Muscle of leg (tissue), 16 donors: ENCODE measurements at places on chromosomes 16 and 17. TPM values are rescaled to one million over a fixed set of nuclear protein-coding genes. Genes with fewer than 3 reads are reported as not detected.

MSLN gene
- 0.31 TPM for total RNA-seq

HSD17B2 gene
- total RNA-seq: 0.31 TPM

SECTM1 gene
- 5.3 TPM for total RNA-seq

AGRP gene
- not detected for total RNA-seq

PPL gene
- total RNA-seq: 1.1 TPM

CCR7 gene
- total RNA-seq: 0.09 TPM

ZP2 gene
- 0.09 TPM for total RNA-seq

KRTAP9-1 gene
- total RNA-seq: not detected

LGALS9B gene
- not detected for total RNA-seq

OR4D2 gene
- not detected for total RNA-seq

MYL11 gene
- 10,279 TPM for total RNA-seq

CDH13 gene
- total RNA-seq: 47.9 TPM

AMDHD2 gene
- total RNA-seq: 16.8 TPM

PIK3R5 gene
- total RNA-seq: 1.1 TPM

CLEC18A gene
- 0.44 TPM for total RNA-seq

DLX4 gene
- 0.13 TPM for total RNA-seq

TRIM72 gene
- 55.5 TPM for total RNA-seq

LHX1 gene
- not detected for total RNA-seq

PRSS22 gene
- total RNA-seq: not detected

RGS11 gene
- total RNA-seq: 1.2 TPM

ABCA8 gene
- total RNA-seq: 31.6 TPM

GH2 gene
- total RNA-seq: 0.27 TPM

CHD9NB gene
- 1.7 TPM for total RNA-seq

PGP gene
- total RNA-seq: 12.2 TPM

GGT6 gene
- total RNA-seq: 0.04 TPM

GAST gene
- not detected for total RNA-seq

KRT31 gene
- total RNA-seq: 3.3 TPM

ADGRG1 gene
- 1.9 TPM for total RNA-seq

ORAI3 gene
- total RNA-seq: 11.8 TPM

PITPNM3 gene
- 2.1 TPM for total RNA-seq

PKMYT1 gene
- 3.6 TPM for total RNA-seq

XYLT1 gene
- total RNA-seq: 6.1 TPM

XPO6 gene
- total RNA-seq: 45.8 TPM

CNGB1 gene
- total RNA-seq: 0.04 TPM

COG1 gene
- total RNA-seq: 23.3 TPM

RHBDL3 gene
- total RNA-seq: 1.3 TPM

KDM6B gene
- 5.4 TPM for total RNA-seq

SCARF1 gene
- total RNA-seq: 7.6 TPM

RAB37 gene
- 0.53 TPM for total RNA-seq

ADCY9 gene
- total RNA-seq: 9.5 TPM

DOC2A gene
- 0.22 TPM for total RNA-seq
